GM23248 (cell line): ENCODE measurements at places on chromosomes 3 and 15. TPM values are rescaled to one million over a fixed set of nuclear protein-coding genes. Genes with fewer than 3 reads are reported as not detected.

The ACKR4 gene
- 25.0 and 25.2 TPM in 2 replicates for total RNA-seq

DNA sequence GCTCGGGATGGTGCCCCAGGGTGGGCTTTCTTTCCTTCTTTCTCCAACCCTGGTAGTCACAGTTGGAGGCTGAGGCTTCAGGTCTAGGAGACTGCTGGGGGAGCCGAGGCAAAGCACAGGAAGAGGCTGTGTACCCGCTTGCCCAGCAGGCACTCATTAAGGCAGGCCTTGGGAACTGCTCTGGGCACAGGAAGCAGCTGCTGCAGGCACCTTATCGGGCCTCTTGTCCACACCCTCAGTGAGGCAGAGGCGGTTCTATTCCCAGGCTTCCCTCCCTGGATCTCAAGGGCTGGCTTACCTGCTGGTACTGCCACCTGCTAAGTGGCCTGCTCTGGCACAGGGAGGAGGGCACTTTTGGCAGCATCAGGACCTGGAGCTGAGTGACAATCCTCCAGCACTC lies 15.8 kb upstream of the GRM2 start:
- H3K4me3 ChIP-seq, result no peak overlapping the region
- H3K36me3 ChIP-seq, result no peaks in the 10 kb centered on the region
- peaks cover 12% of the 10 kb centered on the region; the same call in 1 of the 2 replicates for H3K4me1 ChIP-seq
- H3K27ac ChIP-seq, result no peak overlapping the region
- H3K27me3 ChIP-seq, result no peaks in the 10 kb centered on the region

- no peak overlapping the region for H3K27ac ChIP-seq
- H3K4me1 ChIP-seq, result no peaks in the 10 kb centered on the region
- no peaks in the 10 kb centered on the region for H3K36me3 ChIP-seq
- no peaks in the 10 kb centered on the region for H3K27me3 ChIP-seq
These were observed 9.4 kb upstream of the ERC2 start for GRCh38 chr3:56477646-56478045.

- H3K36me3 ChIP-seq, result no peaks in the 10 kb centered on the region
- no peak overlapping the region for H3K4me3 ChIP-seq
- H3K4me1 ChIP-seq, result no peaks in the 10 kb centered on the region
- peaks cover 34% of the 10 kb centered on the region for H3K27me3 ChIP-seq
- H3K27ac ChIP-seq, result no peak overlapping the region
- no peak for DNase-seq
These were observed 101.7 kb downstream of the MEGF11 start for GRCh38 chr15:66151809-66152208.

GRCh38 chr3:173800154-173800553 lies 402.6 kb downstream of the NLGN1 start:
- no peaks in the 10 kb centered on the region for H3K27me3 ChIP-seq
- H3K36me3 ChIP-seq, result no peaks in the 10 kb centered on the region
- H3K4me3 ChIP-seq, result no peak overlapping the region
- H3K27ac ChIP-seq, result no peak overlapping the region
- no peak for DNase-seq

GRCh38 chr3:150059241-150059640 lies 88.5 kb upstream of the PFN2 start:
- no peak for DNase-seq
- no peaks in the 10 kb centered on the region for H3K27me3 ChIP-seq
- H3K36me3 ChIP-seq, result no peaks in the 10 kb centered on the region
- H3K4me3 ChIP-seq, result no peak overlapping the region

The TNFAIP8L3 gene
- total RNA-seq, result 2.8 and 6.8 TPM in 2 replicates

The THRB gene
- 2.9 and 5.1 TPM in 2 replicates for total RNA-seq

The C3orf22 gene
- not detected in 2 replicates for total RNA-seq

DNA sequence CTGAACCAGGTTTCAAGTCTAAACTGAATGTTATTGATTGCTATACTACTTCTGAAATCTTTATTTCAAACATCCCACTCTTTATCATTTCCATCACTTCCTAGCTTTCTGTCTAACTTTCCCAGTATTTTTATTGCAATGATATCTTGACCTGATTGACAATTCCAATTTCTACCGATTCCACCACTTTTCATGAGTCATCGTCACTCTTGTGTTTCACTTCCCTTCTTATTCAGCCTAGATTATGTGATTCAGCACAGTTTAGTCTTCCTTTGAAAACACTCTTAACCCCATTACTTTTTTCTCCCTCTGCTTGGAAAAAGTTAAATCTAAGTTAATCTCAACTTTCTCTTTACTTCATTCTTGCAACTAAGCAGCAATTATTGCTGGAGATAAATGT lies 62.6 kb downstream of the SLC7A14 start:
- no peak overlapping the region for H3K27ac ChIP-seq
- no peak overlapping the region for H3K4me3 ChIP-seq

- no peak overlapping the region for H3K27ac ChIP-seq
- H3K27me3 ChIP-seq, result no peaks in the 10 kb centered on the region; the same call in none of the 2 replicates
These were observed 129.6 kb downstream of the SEMA6D start for GRCh38 chr15:47846876-47847275.

DNA sequence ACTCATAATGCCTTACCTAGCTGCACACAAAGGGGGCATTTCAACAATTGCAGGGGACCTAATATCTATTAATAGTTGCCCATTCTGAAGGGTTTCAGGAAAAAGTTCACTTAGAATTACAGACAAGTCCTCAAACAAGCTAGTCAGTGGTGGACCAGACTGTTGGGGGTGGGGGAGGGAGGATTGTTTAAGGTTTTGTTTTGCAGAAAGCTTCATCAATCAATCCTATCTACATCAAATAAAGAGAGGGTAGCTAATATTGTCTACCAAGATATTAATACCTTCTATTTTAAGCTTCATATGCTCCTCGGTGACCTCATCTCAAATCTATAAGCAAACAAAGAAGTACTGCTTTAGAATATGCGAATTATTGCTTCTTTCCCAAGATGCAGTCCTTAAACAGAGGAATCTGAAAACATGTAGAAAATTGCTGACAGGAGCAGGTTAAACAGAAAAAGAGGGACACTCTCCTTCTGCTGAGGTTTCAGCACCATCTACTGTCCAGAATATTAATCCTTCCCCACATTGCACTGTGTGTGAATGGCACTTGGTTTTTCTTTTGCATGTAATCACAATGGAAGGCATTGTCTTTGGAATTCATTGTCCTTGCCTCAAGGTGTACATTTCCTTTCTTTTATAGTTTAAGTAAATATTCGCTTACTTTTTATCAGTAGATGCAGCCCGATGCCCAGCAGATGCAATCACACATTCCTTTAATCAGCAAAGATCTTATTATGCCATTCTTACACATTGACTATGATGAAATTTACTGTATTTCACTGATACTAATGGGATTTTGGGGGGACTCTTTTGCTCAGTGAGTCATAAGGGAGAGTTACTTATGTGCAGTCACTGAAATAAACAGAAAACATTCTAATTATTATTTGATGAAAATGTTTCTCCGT lies 94.7 kb downstream of the IL5RA start:
- no peaks in the 10 kb centered on the region for H3K27me3 ChIP-seq
- H3K36me3 ChIP-seq, result no peaks in the 10 kb centered on the region
- DNase-seq, result peak; percentile 14
- no peak overlapping the region for H3K27ac ChIP-seq
- no peak overlapping the region for H3K4me3 ChIP-seq

- no peak overlapping the region for H3K4me3 ChIP-seq
- H3K27ac ChIP-seq, result no peak overlapping the region
- H3K27me3 ChIP-seq, result peaks cover 7% of the 10 kb centered on the region; the same call in 1 of the 2 replicates
- H3K4me1 ChIP-seq, result peaks cover 21% of the 10 kb centered on the region
- DNase-seq, result no peak
These were observed 5.4 kb downstream of the SEMA3F start for GRCh38 chr3:50160561-50160983.

The GASK1A gene
- 0.63 and 1.8 TPM in 2 replicates for total RNA-seq

The GOLGA6B gene
- total RNA-seq, result not detected in 2 replicates
